Renal pelvis (tissue), 12 donors: ENCODE measurements at places on chromosomes 3 and 15. TPM values are rescaled to one million over a fixed set of nuclear protein-coding genes. Genes with fewer than 3 reads are reported as not detected.

Gene TSC22D2
- 46.1 TPM for polyA plus RNA-seq

Gene P2RY13
- 1.3 TPM for polyA plus RNA-seq

Gene MST1R
- 1.4 TPM for polyA plus RNA-seq

Gene TPM1
- 455 TPM for polyA plus RNA-seq

Gene CLSTN2
- polyA plus RNA-seq, result 1.4 TPM

Gene NSMCE3
- 7.6 TPM for polyA plus RNA-seq

Gene TUSC7
- not detected for polyA plus RNA-seq
